ENCODE measurements at places on chromosomes 5 and 9.
A peak's percentile ranks its signal among the peaks of the same experiment; 100 is the strongest.

DNA sequence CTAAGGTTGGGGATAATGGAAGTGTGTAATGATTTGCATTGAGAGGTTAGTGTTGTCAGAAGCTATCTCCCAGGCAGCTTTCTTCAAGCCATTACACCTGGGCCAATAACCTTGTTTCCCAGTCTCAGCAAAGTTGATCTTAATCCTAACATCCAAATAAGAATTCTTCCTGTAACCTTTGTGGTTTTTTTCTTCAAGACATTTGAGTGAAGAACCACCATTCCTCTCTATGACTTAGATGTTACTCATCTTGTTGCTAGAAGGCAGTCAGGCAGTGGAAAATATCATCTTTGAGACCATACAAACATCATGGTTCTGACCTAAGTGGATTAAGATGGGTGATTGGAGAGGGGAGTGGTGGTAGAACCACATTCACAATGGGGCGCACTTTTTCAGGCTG, 103.5 kb downstream of the NDUFAF2 start:
- no peak for DNase-seq

DNA sequence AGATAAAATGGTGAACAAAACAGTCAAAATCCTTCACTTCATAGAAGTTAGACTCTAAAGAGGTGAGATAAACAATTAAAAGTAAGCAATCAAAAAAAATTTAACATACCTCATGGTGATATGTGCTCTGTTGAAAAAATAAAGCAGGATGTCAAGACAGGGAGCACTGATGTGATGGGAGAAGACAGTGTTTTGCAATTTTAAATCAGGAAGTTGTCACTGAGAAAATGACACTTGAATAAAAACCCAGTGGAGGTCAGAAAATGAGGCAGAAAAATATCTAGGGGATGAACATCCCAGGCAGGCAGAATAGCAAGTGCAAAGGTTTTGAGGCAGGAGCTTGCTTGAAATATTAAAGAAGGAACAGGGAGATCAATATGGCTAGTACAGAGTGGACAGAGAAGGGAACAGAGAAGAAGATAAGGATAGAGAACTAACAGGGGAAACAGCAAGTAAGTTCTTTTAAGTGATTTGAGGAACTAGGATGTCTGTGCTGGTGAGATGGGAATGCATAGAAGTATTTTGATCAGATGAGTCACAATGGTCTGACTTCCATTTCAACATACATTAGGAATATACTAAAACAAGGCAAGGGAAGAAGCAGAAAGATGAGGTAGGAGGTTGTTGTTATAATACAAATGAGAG, 130.4 kb downstream of the CHSY3 start:
- no peak for DNase-seq

- no peak for DNase-seq
Measured at GRCh38 chr5:82313016-82313415, 34.9 kb upstream of the RPS23 start.

DNA sequence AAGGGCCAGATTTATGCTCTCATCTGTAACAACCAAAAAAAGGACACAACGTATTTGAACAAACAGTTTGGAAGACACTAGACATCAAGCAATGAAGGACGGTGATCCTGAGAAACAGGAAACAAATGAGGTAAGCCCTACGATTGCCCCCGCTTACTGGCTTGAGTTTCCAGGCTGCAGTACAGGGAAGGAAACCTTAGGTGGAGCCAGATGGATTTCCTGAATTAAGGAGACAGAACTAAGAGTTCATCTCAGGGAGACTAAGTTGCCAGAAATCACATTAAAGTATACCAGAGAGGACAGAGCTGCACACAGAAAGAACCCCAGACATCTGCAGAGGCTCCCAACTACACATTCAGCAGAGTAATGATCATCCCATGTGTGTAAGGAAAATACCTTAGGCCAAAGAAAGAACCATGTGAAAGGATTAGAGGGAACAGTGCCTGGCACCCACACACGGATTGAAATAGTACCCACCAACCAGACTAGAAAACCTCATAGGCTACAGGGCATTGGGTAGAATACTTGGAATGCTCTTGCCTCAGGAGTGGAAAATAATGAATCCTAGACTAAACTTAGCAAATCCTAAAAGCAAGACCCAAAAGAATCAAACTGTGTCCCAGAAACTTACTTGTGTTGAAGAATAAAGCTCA, 99.3 kb upstream of the NIPBL start:
- no peak for DNase-seq

DNA sequence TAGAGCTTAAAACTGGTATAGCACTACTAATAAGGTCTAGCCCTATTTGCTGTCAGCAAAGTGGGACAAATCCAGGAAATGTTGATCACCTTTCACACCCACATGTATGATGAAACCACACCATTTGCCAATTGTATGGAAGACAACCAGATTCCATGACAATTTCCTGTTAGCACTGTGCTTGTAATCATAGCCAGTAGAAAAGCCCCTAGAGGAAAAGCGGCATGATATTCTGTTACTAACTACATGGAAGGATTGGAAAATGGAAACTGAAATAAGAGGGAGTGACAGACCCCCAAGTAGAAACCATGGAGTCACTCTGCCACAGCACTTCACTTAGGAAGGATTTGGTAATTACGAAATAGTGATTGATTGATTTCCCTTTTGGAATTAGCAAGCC, 923 bp downstream of the SPATA6L start:
- no peak for DNase-seq

GRCh38 chr9:131667576-131667975, 72.3 kb downstream of the RAPGEF1 start:
- DNase-seq, result peak; percentile 34
